ENCODE measurements at places on chromosomes 7 and 10.

DNA sequence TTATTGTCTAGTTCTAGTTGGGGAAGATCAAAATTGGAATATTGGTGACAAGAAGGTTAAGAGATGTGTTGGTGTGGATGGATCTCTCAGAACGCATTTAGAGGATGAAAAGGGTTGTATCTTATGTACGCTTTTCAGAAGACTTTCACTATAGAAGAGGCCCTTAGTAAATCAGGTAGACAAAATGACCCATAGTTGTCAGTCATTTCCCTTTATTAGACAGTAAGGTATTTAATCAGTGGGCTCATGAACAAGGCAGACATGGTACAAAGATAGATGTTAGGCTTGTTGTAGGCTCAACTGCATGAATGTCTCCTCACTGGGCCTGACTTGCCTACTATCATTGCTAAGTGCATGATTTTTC is 359.2 kb downstream of the PHF14 start:
- DNase-seq: no peak

DNA sequence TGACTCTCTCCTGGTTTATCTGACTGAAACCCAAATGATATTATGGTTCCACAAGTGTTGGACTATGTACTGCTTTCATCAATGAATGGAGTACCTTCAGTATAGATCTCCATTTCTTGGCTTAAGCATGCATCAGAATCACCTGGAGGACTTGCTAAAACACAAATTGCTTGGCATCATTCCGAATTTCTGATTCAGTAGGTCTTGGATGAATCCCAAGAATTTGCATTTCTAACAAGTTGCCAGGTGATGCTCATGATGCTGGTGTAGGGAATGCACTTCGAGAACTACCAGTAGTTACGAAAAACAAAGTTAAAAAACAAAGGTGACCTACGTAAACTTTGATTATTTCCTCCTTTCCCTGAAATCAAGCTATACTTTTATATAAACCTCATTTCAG is 119.0 kb upstream of the FEZF1 start:
- no peak for DNase-seq

GRCh38 chr10:3791974-3792633 is 7.1 kb upstream of the KLF6 start:
- DNase-seq: no peak

DNA sequence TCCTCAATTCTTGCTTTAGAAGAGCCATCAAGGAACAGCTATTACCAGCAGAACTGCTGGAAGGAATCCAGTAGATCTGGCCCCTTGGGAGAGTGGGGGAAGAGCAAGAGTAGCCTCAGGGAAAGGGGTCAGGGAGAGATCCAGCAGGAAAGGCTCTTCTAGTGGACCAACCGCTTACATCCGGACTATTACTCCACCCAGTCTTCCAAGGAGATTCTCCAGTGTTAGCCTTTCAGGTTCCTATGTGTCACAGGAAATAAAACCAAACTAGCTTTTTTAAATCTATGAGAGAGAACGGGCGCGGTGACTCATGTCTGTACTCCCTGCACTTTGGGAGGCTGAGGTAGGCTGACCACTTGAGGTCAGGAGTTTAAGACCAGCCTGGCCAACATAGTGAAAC is 34.3 kb downstream of the TET1 start:
- no peak for DNase-seq

DNA sequence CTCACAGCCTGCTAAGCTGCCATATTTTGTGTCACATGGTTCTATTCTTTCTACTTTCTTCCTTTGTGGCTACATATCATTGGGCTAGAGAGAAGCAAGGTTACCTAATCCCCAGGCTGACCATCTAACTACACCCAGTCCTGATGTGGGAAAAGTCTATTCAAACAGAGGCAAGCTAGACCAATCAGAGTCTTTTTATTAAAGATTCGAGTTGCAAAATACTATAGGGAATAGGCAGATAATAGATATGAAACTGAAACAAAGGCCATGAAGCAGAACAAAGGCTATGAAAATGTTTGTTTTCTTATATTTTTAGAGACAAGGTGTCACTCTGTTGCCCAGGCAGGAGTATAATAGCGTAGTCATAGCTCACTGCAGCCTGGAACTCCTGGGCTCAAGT is 36.7 kb downstream of the MTERF1 start:
- DNase-seq: no peak

DNA sequence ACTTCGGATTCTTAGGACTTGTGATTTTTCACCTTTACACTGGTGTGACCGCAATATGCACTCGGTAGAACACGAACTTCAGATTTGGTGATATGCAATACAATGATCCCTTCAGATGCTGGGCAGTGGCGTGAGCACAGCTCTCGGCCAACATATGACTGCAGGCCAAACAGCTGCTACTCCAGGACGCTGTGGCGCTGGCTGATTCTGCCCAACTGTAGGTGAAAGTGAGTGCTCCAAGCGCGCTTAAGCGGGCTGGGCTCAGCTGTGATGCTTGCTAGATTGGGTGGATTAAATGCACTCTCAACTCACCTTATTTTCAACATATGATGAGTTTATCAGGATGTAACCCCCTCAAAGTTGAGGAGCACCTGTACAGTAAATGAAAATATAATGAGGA is 137.6 kb upstream of the RET start:
- DNase-seq: no peak

DNA sequence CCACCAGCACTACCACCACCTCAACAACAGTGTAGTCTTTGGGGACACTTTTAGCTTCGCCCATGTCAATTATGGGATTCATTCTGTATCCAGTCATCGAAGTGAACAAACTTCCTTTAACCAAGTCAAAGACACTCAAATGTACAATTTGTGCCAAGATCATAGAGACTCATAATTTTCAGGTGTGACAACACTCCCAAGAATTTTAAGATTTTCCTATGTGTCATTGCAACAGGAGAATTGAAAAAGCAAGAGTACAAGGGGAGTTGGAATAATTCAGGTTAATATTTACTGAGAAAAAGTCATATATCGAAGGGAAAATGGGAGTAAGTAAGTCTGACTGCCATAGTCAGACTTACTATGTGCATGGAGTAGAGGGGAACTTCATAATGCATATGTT is 26.2 kb downstream of the PON1 start:
- no peak for DNase-seq

GRCh38 chr10:112333452-112333851 is 40.5 kb upstream of the ACSL5 start:
- no peak for DNase-seq

DNA sequence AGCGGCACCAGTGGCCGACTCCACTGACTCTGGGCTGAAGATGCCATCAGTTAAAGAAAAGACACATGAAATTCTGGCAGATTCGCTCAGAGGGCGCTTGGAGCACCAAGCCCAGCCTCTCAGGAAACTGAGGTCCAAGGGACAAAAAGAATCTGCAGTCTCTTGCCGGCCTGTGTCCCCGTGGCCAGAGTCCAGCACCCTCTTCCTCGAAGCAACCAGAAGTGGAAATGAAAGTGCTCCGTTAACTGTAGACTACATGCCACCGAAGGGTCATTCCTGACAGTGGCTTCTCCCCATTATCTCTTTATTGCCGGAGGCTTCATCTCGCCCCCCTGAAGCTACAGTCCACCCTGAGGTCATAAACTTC is 1.0 kb upstream of the CHST15 start:
- no peak for DNase-seq

- no peak for DNase-seq
These were observed 1.4 kb downstream of the FAM3C start for GRCh38 chr7:121394709-121395140.

- peak; percentile 35 for DNase-seq
These were observed 121.2 kb upstream of the PRKCQ start for GRCh38 chr10:6701289-6701688.

Measured in activated T-cell treated with anti-CD3 and anti-CD28 coated beads, Interleukin-2, amount 50 U/mL, for 48 hours (primary cell).